ENCODE measurements at places on chromosomes 16 and 17. TPM values are rescaled to one million over a fixed set of nuclear protein-coding genes. Genes with fewer than 3 reads are reported as not detected.

ARHGAP44 gene
- 0.27 TPM for total RNA-seq

FBXW10 gene
- total RNA-seq: 0.07 TPM

NPIPB9 gene
- total RNA-seq: not detected

JPT1 gene
- total RNA-seq: 396 TPM

PSMD11 gene
- 109 TPM for total RNA-seq

All from mammary microvascular endothelial cell (primary cell).